ENCODE measurements at places on chromosomes 4 and X.

GRCh38 chr4:174764105-174764729 is 64.8 kb downstream of the GLRA3 start:
- peak; percentile 32 for DNase-seq

GRCh38 chr4:121784975-121785374 is 16.1 kb upstream of the EXOSC9 start:
- no peak for DNase-seq

DNA sequence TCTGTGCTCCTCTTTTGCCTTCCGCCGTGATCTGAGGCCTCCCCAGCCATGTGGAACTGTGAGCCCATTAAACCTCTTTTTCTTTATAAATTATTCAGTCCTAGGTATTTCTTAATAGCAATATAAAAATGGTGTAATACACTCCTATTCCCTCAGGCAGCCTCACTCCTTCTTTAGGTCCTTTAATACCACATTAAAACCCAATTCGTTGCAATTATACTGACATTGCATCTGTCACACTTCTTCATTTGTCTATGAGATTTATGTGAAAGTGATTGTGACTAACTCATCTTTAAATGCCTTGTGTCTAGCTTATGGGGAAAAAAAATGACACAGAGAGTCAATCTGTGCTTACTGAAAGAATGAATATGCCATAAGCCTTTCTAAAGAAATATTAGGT is 1035.2 kb upstream of the SLIT2 start:
- no peak for DNase-seq

GRCh38 chrX:13827298-13828090 is 10.6 kb upstream of the GPM6B start:
- no peak for DNase-seq

- no peak for DNase-seq
Observed at GRCh38 chr4:148007792-148008191, 275.9 kb downstream of the ARHGAP10 start.

GRCh38 chr4:125434136-125434535 is 119.4 kb downstream of the FAT4 start:
- DNase-seq = no peak

GRCh38 chr4:154119317-154119716 is 330.4 kb upstream of the SFRP2 start:
- DNase-seq = no peak

GRCh38 chr4:53477038-53477565 is 99.7 kb downstream of the FIP1L1 start:
- no peak for DNase-seq

- no peak for DNase-seq
Observed at GRCh38 chrX:135951291-135951690, 22.5 kb downstream of the MMGT1 start.

DNA sequence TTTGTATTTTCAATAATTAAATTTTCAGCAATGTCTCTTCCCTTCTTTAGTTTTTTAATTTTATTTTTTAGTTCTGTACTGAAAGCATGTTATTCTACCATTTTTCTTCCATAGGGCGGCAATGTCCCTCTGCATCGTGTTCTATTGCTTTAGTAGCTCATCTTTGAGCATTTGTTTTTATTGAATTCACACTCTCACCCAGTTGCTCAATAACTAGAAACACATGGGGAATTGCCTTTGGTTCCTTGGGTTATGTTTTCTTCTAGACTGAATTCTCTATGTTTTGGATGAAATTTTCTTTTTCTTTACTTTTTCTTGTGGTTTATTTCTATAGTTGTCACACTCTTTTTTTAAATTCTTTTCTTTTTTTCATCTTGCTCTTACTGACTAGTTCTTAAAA is 233.8 kb upstream of the LDB2 start:
- no peak for DNase-seq

DNA sequence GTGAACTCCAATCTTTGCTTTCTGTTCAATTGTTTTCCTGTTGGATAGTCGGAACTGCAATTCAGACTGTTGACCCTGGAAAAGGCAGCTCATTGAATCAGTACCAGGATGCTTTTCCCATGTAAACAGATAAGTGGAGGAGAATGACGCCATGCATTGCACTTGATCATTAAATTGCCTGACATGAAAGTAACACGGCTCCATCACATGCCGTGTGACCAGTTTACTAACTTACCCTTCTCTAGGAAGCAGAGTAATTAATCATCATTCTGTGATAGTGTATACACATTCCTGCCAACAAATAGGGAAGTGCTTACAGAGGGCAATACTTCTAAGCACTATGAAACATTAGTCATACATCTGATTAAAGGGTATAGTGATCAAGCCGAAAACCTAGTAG is 101.4 kb downstream of the PPARGC1A start:
- DNase-seq = no peak

DNA sequence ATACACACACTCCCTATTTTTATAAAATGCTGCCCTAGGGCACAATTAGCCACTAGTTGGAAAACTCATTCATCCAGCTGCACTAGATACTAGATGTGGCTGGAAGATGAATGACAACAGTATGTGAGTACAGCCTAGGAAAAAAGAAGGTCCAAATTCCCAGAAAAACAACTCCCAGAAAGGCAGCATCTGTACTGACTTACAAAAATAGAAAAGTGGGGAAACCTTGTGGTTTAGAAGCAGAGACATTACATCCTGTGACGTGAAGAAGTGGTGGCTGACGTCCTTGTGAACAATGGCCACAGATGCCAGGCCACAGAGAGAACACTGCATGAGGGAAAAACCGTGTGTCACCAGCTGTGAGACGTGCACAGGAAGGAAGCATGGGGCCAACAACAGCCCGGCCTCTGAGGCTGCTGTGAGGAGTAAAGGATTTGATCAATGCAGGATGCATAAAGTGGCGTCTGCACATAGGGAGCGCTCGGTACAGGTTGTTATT is 81.2 kb downstream of the SPRY1 start:
- DNase-seq = no peak

GRCh38 chr4:161005746-161006145 is 1158.1 kb downstream of the FSTL5 start:
- no peak for DNase-seq

DNA sequence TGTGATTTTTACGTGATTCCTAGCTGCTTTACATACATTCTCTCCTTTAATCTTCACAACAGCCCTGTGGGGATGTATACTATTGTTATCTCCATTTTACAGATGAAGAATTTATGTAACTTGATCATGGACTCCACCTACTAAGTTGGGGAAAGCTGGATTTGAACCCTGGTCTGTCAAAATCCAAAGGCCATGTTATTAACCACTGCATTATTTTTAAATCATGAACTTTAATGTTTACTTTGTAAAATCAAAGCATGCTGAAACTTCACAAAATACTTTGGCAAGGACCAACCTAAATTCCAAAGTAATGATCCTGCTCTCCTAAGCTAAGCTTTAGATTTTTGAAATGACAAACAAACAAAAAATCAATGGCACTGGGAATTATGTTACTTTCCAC is 26.1 kb downstream of the FAM47E start:
- no peak for DNase-seq

DNA sequence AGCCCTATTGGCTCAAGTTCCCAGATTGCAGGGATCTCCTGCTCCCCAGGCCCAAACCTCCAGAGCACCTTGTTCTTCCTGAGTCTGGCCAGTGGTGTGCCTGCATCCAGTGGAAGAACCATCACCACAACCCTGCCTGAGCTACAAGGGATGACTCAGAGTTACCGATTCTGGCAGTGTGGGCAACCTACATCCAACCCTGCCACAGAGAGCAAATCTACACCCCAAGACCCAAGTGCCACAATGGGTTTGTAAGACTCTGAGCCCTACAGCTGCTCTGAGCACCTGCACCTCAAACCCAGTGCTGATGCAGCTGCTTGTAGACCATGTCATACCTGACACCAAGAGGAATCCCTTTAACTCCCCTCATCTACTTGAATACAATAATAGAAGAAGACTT is 110.0 kb downstream of the SOWAHB start:
- no peak for DNase-seq

GRCh38 chr4:54971474-54971950 is 153.9 kb downstream of the KDR start:
- DNase-seq = peak; percentile 11

GRCh38 chr4:104015680-104016079 is 295.9 kb upstream of the TACR3 start:
- no peak for DNase-seq

DNA sequence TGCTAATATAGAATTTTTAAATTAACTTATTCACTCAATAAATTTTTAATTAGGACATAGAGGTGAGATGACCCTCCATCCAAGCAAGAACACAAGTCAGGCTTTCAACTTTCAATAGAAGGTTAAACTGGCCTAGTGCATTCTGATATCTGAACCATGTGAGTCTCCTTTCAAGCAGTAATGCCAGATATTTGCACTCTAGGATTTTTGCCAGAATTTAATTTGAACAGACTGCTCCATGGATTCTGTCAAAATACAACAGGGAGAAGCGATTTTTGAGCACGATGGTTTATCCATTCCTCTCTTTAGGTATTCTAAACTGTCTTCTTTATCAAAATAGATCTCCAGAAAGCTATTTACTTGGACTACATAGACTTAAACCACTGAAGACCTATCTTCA is 72.0 kb upstream of the DCLK2 start:
- peak; percentile 47 for DNase-seq

DNA sequence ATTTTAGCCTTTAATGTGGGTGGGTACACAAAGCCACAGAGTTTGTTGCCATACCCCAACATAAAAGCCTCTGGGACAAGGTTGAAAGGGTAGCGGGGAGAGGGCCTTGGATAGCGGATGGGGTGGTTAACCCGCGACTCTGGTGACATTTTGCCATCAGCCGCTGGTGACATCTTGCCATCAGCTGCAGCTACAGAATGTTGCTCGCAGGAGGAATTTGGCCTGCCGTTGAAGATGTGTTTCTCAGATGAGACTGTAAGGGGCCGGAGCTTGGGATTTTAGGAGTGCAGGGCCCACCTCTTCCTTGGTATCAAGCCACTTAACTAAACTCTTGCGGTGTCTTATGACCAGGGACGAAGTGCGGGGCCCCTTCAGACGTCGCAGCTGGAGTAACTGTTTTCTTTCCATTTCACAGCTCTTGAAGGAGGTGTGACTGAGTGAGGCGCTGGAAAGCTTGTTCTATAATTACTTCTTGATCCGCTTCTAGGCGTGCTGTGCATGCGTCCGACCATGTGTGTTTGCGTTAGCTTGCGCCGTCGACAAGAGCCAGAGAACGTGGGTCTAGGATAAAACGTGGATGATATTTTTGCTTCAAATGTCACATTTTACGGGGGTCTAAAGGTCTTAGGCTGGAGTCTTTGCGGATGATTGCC is 820 bp upstream of the RASL11B start:
- DNase-seq = no peak

GRCh38 chrX:135893294-135893817 is at the start of the genes CT45A10 and SAGE1:
Gene CT45A10 (minus strand): TSS chrX:135893444. CDS start chrX:135885344, 8,100 bp downstream.
Gene SAGE1 (plus strand): TSS chrX:135893716. CDS start chrX:135896243, 2,527 bp downstream.
- DNase-seq = no peak

DNA sequence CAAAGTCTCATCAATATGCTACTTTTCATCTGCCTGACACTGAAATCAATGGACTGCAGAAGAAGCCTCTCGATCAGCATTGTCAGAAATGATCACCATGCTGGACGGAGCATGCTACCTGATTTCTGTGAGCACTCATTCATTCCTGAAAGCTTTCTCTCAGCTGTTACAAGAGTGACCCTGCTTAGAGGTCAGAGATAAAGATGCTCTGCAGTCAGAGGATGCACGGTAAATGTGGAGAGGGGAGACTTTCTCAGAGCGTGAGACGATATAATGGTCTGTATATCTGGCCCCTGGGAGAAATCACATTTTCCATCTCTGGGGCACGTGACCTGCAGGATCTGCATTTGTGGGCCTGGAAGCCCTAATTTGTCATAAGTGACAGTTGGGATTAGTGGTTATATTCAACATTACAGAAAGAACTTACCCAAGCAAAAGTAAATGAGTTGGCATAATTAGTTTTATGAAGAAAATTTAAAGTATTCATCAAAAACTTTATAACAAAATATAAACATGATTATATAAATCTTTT is 125.6 kb upstream of the TTC29 start:
- no peak for DNase-seq
